Astrocyte of the hippocampus (primary cell): ENCODE measurements at places on chromosomes 7 and 10.
A peak's percentile ranks its signal among the peaks of the same experiment; 100 is the strongest.

- no peak for DNase-seq
Observed at GRCh38 chr7:29214056-29214455, 19.5 kb downstream of the CHN2 start.

GRCh38 chr7:24851786-24852185 lies 94.5 kb upstream of the GSDME start:
- no peak for DNase-seq

DNA sequence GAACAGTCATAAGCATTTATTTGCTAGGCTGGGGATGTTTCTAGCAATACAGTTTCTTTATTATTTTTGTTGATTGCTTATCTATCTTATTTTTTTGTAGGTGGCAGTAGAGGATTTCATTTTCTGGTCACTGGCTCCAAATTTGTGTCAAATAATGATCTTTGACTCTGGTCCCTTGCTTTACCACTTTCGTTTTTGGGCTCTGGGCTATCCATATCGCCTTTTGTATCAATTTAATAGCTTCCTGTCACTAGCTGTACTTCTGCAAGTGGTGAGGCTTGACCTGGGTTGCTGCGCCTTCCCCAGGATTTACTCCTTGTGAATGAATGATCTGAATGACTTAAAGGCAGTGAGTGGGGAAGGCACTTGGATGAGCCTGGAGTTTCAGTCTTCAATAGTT lies 48.4 kb downstream of the MDFIC start:
- no peak for DNase-seq

GRCh38 chr7:22174574-22174953 lies 182.4 kb downstream of the RAPGEF5 start:
- DNase-seq: no peak

DNA sequence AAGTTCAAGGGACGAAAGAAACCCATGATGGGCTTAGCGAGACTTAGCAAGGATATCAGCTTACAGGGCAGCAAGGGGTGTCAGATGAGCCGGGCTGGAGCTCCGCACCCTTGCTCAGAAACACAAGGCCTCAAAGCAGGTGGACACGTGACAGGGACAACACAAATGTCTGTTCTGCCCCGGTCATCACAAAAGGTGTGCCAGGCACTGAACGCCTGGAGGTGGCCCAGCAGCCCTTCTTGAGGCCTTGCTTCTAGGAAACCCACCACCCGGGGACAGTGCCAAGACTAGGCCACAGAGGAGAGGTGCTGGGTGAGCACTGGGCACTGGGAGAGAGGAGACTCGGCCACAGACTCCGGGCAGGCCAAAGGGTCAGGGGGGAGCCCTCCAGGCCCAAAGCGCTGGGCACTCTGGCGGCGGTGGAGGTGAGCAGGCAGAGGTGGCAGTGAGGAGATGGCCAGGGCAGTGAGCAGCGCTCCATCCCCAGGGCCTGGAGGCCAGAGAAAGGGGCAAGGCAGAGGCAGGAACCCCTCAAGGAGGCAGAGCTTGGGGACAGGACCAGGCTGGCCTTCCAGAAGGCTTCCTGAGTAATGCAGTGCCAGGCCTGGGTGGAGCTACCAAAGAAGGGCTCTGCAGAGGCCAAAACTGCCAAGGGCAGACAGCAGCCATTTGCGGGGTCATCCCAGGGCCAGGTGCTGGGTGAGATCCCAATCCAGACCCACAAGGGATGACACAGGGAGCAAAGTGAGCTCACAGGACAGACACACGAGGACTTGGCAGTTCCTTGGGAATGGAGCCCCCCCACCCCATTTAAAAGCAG lies 22.7 kb downstream of the EBF3 start:
- no peak for DNase-seq

- DNase-seq: no peak
Observed at GRCh38 chr10:21617267-21617666, 83.2 kb downstream of the MLLT10 start.

- DNase-seq: peak; percentile 74
Observed at GRCh38 chr10:14356921-14357320, 26.2 kb upstream of the FRMD4A start.

DNA sequence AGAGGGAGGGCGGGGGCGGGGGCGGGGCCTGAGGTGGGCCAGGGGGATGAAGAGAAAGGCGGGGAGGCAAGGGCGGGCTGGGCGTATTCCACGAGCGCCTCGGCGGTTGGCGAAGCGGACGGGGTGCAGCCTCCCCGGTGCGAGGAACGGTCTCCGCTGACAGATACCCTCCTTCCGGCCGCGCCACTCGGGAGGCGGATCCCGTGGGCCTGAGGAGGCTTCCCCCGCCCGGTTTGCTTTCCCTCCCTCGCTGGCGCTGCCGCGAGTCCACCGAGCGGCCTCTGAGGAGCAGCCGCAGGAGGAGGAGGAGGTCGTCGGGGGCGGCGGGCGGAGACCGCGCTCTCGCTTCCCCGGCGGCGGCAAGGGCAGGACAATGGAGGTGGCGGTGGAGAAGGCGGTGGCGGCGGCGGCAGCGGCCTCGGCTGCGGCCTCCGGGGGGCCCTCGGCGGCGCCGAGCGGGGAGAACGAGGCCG lies at the start of gene TRIM24:
TRIM24 (plus strand) TSS at position 84 of the 473 bp plus-strand sequence; CDS start at position 374, 290 bp downstream.
- DNase-seq: no peak

GRCh38 chr10:48722153-48723145 lies 37.8 kb downstream of the WDFY4 start:
- DNase-seq: no peak

DNA sequence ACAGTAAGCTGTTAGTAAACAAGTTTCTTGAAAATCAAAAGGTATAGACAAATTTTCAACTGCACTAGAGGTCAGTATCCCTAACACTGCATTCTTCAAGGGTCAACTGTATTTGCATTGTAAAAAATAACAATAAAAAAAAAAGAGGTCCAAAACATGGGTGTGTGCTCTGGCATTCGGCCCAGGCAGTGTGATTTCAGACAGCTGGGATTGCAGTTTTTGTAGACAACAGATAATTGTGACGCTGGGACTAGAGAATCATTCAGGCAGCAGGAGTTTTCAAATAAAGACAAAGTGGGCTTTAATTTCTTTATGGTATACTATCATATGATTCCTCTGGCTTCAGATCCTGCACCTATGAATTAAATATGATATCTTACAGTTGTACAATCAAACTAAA lies 543.2 kb upstream of the SEMA3D start:
- no peak for DNase-seq

DNA sequence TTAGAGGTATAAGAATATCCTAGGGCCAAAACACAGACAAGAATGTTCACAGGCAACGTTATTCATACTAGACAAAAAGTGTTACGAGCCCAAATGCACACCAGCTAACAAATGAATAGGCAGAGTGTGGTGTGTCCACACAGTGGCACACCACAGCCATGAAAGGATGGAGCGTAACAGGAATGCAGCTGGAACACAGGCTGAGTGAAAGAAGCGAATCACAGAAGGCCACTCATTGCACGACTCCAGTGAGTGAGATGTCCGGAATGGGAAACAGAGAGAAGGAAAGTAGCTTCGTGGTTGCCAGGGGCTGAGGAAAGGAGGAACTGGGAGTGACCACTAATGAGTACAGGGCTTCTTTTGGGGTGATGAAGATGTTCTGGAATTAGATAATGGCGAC lies 198.8 kb downstream of the TNS3 start:
- peak; percentile 83 for DNase-seq

DNA sequence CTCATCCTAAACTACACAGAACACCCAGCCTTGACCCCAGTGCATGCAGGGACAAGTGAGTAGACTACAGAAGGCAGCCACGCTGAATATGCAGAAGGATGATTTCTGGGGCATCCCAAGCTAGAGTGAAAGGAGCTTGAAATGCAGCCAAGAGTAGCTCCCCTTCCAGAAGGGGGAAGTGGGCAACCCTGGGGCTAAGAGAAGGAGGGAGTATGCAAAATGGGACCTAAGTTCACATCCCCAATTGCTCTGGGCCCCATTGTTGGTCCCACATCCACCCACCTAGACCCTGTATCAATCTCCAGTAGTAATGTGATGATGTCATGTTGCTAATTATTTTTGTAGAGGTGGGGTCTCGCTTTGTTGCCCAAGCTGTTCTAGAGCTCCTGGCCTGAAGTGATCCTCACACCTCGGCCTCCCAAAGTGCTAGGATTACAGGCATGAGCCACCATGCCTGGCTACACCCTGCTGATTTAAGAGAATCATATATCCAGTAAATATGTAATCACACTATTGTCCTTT lies 5.6 kb upstream of the PSTK start:
- DNase-seq: no peak

GRCh38 chr7:8436965-8437364 lies 3.6 kb downstream of the NXPH1 start:
- peak; percentile 40 for DNase-seq

DNA sequence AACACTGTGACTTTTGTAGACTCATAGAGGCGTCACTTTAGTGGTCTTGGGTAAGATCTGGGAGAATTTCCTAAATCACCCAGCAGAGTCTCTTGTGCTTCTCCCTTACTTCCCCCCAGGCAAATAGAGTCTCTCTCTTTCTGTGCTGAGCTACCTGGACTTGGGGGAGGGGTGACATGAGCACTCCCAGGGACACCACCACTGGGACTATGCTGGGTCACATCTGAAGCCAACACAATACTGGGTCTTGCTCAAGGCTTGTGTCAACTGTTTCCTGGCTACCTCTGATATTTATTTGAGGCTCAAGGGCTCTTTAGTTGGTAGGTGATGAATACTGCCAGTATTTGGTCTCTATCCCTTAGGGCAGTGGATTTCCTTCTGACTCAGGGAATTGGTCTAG lies 214.6 kb upstream of the TPK1 start:
- no peak for DNase-seq

DNA sequence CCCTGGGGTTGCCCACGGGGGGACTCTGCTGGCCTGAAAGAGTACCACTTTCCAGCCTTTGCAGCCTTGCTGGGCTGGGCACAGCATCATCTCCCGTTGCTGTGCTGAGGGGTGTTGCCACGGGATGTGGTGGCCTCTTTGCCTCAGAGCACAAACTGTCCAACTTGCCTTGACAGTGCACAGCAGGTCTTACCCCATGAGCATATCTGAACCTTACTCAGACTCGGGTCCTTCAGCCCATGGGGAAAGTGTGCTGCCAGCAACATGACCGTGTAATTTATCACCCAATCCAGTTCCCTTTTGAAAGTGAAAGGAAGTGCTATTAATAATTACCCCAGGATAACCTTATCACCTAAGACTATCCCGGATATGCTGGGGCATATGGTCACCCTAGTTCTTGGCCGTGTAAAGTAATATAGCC lies 46.8 kb downstream of the TBXAS1 start:
- no peak for DNase-seq

GRCh38 chr7:159139639-159140038 lies 5.0 kb downstream of the VIPR2 start:
- no peak for DNase-seq

- DNase-seq: no peak
Observed at GRCh38 chr10:110211465-110211843, 4.0 kb downstream of the MXI1 start.

DNA sequence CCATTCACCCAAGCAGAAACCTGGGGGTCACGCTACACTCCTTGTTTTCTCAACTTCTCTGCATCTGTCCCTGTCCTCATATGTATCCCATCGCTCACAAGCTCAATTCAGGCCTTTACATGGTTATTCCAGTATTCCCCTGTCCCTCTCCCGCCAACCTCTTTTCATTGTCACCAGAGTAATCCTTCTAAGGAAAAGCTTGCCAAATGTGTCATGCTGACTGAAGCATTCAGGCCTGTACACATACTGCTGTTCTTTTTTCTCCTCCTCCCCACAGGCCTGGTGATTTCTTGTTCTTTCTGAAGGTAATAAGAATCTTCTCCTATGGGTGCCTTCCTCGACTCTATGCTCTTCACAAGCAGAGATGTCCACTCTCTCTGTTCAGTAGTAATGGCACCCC lies 282.2 kb downstream of the PHTF2 start:
- peak; percentile 57 for DNase-seq

DNA sequence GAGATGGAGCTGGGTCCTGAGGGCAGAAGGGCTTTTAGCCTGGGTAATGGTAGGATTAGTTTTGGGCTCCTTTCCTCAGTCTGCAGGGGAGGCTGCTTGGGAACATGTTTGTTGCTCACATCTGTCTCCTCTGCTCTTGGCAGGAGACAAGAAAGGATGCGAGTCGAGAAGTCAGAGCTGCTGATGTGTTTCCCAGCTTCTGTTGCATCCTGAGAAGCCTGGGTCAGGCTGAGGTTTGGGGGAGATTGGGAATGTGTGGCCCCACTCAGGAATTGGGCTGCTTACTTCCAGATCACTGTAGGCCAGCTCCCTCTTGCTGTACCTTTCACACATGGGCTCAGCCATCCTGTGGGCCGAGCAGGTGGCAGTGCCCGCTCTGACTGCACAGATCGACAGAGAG lies 79.2 kb downstream of the CCNY start:
- no peak for DNase-seq

- no peak for DNase-seq
Observed at GRCh38 chr7:41272664-41273063, 430.2 kb downstream of the INHBA start.

GRCh38 chr7:24214670-24215069 lies 69.3 kb upstream of the NPY start:
- no peak for DNase-seq

- DNase-seq: no peak
Observed at GRCh38 chr10:35554036-35554435, 51.1 kb upstream of the GJD4 start.

GRCh38 chr7:150962553-150963399 lies 15.3 kb downstream of the KCNH2 start:
- peak; percentile 77 for DNase-seq

- DNase-seq: no peak
Observed at GRCh38 chr10:11019724-11020547, 2.3 kb downstream of the CELF2 start.

DNA sequence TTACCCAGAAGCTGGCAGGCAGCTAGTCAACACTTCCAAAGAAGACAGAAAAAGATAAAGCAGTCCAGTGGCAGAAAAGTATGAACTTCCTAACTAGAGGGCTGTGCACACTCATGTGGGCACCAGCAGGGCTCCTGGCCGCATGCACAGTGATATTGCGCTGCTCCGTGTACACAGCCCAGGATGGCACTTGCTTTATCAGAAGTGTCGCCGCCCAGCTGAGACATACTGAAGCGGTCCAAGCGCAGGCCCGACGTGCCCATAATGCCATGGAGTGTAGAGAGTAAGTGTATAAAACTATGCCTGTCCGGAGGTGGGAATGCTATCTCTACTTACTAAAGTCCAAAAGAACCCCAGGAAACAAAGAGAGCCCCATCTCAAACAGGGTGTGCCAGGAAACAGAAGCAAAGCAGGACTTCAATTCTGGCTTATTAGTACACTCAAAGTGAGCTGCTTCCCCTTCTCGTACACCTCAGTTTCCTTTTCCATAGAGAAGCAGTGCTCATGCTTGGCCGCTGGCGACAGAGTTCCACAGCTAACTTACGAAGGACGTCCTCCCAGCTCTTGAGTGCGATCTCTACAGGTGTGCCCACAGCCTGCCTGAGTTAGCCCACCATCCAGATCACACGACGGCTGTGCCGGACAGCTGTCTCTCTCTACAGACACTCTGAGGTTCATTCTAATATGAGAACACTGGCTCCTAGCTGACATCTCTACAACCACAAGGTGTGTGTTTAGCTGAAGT lies 234.3 kb downstream of the COBL start:
- no peak for DNase-seq

GRCh38 chr7:96121752-96122151 lies 200.1 kb downstream of the SLC25A13 start:
- DNase-seq: no peak
